ENCODE measurements at places on chromosomes 3 and 15.

GRCh38 chr15:38533926-38534325 lies 30.7 kb downstream of the RASGRP1 start:
- no peak for DNase-seq

DNA sequence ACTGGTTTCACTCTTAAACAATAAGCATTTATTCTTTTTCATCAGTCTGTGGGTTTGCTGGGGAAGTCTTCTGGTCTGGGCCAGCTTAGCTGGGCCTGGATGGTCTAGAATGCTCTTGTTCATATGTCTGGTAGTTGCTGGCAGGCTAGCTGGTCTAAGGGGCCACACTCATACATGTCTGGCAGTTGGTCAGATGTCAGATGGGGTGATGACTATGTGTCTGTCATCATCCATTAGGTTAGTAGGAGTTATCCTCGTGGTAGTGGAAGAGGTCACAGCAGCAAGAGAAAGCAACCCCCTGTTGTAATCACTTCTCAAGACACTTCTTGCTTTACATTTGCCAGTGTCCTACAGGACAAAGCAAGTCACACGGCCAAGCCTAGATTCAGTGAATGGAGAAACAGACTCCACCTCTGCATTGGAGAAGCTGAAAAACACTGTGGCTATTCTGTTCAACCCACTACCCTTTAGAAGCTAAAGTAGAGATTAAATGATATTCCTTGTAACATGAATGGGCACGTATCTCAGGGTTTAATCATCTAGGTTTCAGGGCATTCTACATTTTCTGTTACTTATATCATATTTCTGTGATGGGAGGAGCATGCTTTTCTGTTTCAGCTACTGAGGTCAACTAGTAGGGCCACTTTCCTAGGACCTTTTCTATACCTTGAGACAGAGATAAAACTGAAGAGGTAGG lies 5.5 kb upstream of the ARID3B start:
- DNase-seq = peak; percentile 87

DNA sequence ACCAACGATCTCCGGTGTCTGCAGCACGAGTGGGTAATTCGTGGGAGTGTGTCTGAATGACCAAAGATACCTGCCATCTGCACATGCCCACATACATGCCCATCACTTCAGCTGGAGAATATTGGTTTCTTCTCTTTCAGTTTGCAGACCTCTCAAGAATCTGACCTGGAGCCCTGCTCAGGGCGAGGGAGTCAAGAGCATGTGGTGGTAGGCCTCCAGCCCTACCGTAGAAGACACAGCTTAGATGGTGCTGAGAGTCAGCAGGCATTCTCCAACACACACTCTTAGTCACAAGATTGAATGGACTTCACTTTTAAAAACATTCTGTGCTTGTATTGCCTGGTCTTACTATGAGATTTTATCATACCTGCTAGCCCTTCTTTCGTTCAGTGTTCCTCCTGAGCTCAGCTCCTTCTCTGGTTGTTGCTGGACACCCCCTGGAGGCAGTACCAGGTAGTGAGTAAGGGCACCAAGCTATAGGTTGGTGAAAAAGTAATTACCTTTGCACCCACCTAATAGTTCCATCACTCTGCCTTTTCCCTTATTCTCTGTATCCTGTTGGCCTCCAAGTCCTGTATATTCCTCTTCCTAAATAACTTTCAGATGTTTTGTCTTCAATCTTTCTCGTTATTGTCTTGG lies 252.0 kb downstream of the CACNA2D3 start:
- no peak for DNase-seq

GRCh38 chr3:191360620-191361019 lies 30.3 kb upstream of the UTS2B start:
- no peak for DNase-seq

GRCh38 chr3:56725175-56725574 lies 42.1 kb upstream of the TASOR start:
- DNase-seq = no peak

- no peak for DNase-seq
Measured at GRCh38 chr3:125187599-125187910, 25.0 kb downstream of the SLC12A8 start.

- no peak for DNase-seq
Measured at GRCh38 chr3:26989037-26989436, 366.5 kb downstream of the LRRC3B start.

- no peak for DNase-seq
Measured at GRCh38 chr3:138282836-138283235, 46.8 kb downstream of the NME9 start.

- no peak for DNase-seq
Measured at GRCh38 chr3:177764377-177764912, 567.2 kb upstream of the TBL1XR1 start.

DNA sequence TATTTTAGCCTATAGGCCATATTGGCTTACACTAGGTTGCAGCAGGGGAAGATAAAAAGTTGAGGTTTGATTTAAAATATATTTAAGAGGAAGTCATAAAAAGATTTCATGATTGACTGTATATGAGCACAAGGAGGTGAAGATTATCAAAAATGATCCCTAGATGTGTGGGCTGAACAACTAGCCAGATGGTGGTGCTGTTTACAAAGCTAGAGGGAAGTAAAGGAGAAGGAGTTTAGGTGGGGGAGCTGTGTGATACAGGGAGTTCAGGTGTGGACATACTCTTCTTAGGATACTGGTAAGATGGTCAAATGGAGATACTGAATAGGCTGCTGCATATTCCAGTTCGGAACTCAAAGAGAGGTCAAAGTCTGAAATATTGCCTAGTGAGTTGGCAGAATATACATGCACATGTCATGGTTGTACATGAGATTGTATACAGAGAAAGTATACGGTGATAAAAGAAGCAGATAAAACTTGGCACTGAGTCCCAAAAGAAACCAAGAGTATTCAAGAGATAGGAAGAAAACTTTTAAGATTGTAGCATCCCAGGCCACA lies 727.8 kb downstream of the NLGN1 start:
- no peak for DNase-seq

GRCh38 chr3:11394392-11394791 lies 122.2 kb downstream of the ATG7 start:
- DNase-seq = no peak

DNA sequence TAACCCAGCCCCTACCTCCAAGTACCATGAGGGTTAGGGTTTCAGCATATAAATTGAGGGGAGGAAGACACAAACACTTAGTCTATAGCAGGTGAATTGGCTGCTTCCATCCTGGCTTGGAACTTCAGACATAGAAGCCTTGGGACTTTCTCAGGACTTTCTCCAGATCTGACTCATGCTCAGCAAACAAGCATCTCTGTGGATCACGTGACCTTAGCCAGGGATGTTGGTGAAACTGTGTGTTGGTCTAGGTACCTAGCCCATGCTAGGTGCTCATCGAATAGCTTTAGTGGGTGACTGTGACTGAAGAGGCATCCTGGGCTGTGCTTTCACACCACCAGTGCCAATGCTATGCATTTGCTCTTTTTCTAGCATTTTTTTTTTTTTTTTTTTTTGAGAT lies 58.9 kb downstream of the CD47 start:
- DNase-seq = peak; percentile 57

DNA sequence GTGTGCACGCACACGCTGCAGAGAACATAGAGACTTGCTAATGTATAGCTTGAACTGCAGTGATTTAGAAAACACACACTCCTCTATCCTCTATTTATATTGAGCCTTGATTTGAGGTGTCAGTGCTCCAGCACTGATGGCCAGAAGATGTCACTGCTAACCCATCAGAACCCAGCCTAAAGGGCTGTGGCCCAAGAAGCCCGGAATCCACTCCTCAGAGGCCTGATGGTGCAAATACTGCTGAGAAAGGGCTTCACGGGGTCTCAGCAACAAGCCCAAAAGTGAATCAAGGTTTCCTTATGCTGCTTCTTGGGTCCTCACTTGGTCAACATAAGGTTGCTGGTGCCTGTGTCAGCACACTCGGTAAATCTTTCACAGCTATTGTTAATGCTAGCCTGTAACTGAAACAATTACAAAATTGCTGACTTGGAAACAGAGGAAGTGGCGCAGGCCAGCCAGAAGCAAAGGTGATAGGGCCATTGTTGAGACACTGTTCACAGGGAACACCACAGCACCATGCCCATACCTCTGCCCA lies 60.3 kb downstream of the HEG1 start:
- peak; percentile 72 for DNase-seq

GRCh38 chr3:116939091-116939490 lies 229.5 kb downstream of the TUSC7 start:
- no peak for DNase-seq

GRCh38 chr3:36714343-36715086 lies 49.8 kb downstream of the DCLK3 start:
- DNase-seq = no peak

GRCh38 chr15:74735305-74735704 lies 10.0 kb upstream of the CYP1A1 start:
- no peak for DNase-seq

DNA sequence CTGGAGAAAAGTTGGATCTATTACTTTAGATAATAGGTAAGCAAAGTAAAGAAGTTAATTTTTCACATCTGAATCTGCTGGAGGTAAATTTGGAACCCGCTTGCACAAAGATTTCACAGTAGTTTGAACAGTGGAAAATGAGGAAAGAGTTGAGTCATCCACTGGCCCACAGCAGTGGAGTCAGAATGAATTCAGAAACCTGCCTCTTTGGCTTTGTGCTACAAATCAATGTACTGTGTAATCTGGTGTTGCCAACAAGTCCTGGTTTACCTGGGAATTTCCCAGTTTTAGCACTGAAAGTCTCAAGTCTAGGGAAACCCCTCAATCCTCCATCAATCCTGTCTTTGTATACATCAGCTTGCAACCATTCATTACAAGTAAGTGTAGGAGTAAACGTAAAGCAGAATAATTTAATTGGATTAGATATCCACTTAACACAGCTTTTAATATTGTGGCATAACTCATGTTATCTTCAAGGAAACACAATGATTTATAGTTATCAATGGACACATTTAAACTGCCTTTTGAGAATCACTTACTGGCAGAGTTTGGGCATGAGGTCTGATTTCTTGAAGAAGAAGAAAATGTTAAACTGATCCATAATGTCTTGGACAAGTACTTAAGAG lies 100.6 kb downstream of the DCLK3 start:
- DNase-seq = no peak

DNA sequence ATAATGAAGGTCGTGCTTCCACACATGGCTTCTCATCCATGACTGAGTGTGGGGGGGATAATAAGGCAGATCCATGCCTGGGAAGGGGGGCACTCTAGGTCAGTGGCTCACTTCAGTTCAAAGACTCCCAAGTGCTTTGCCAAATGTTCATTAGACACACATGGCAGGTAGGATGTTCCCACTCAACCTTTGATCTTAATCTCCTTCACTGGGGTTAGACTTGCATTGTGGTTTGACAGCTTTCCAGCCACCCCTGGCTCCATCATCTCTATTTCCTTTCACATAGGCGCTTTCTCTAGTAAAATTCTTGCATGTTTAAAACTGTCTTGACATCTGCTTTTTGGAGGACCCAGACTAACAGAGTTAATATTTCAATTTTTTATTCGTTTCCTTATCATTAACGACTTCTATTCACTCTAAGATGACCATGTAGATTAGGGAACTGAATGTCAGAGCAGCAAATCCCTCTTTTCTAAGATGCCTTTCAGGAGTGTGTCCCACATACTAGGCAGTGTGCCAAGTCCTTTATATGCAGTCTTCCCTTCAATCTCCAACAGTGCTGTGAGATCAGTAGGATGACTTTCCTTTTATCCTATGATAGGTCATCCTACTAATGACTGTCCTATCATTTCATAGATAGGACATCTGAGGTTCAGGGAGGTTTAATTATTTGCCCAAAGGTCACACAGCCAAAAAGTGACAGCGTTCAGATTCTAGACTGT lies 57.9 kb downstream of the BTD start:
- DNase-seq = no peak

- no peak for DNase-seq
Measured at GRCh38 chr3:43248185-43248583, 38.2 kb upstream of the SNRK start.

DNA sequence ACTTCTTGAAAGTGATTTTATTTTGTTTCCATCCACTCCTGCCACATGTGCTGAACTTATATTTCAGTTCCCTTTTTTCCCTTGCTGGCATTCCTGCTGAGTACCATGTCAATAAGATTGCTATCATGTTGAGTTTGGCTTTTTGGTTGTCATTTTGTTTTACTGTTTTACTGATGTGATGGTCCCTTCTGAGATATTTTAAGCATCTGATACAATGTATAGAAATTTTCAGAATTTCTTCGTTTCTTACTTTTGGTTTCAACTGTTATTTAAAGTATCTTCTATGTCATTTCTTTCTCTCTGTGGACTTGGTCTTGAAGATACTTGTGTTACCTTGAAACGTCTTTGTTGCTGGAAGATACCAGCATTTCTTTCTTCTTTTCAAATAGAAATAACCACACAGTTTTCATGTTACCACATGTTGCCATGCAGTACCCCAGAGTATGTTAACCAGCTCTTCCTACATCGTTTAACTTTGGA lies 14.1 kb downstream of the SIDT1 start:
- no peak for DNase-seq

DNA sequence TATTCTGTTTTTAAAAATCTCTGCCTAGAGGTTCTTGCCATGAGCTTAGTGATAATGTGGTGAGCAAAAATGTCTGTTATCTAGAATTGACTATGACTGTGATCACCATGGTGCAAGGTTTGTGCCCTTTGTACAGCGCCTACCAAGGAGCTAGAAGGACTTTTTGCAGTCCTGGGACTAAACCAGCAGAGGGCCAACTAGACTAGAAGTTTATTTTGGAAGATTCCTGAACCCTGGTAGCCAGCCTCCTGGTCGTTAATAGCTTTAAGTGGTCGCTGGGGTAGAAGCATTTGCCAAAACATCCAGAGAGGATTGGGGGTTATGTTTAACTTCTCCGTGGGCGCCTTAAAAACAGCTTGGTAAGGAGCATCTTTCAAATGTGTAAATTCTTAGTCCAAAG lies 7.8 kb downstream of the SCG5 start:
- DNase-seq = no peak

DNA sequence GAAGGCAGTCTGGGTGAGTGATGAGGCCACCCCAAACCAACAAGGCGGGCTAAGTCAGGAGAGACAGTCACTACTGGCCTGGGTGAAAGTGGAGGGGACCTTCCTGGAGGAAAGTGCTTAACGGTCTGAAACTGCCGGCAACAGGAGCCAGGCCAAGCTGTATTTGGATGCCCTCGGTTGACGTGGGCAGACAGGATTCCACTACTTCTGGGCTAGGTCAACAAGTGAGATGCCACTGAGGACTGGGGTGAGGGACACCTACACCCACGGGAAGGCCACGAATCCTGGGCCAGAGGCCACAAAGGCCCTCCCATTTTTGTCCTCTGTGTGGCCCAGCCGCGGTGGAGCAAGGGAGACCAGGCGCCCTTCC lies 12.3 kb downstream of the SPTBN5 start:
- DNase-seq = no peak

DNA sequence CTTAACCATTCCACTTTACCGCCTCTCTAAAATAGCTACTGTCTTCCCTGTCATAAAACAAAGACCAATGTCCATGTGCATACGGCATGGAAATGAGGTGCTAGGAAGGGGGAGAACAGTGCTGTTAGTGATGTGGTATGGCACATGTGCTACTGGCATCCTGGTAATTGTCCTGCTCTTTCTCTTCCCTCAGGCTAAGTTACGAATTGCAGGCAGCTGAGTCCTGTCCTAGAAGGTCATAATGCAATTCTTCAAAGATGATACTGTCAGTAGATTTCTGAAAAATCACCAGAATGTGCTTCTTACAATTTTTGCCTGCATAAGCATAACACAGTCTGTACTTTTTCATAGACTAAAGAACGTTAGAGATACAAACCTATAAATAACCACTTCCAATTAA lies 216.8 kb downstream of the RSL24D1 start:
- DNase-seq = no peak

GRCh38 chr3:54191220-54191619 lies 68.9 kb downstream of the CACNA2D3 start:
- no peak for DNase-seq

Data from suppressor macrophage treated with lipopolysaccharide for 1 hour (primary cell).